ENCODE measurements at places on chromosomes 3 and 15. TPM values are rescaled to one million over a fixed set of nuclear protein-coding genes. Genes with fewer than 3 reads are reported as not detected.

The ARL14 gene
- total RNA-seq, result 1.9 TPM

GRCh38 chr3:145817870-145818483, 343.0 kb downstream of the PLOD2 start:
- DNase-seq, result no peak

- no peak for DNase-seq
Measured at GRCh38 chr15:50880651-50881114, 27.8 kb upstream of the AP4E1 start.

DNA sequence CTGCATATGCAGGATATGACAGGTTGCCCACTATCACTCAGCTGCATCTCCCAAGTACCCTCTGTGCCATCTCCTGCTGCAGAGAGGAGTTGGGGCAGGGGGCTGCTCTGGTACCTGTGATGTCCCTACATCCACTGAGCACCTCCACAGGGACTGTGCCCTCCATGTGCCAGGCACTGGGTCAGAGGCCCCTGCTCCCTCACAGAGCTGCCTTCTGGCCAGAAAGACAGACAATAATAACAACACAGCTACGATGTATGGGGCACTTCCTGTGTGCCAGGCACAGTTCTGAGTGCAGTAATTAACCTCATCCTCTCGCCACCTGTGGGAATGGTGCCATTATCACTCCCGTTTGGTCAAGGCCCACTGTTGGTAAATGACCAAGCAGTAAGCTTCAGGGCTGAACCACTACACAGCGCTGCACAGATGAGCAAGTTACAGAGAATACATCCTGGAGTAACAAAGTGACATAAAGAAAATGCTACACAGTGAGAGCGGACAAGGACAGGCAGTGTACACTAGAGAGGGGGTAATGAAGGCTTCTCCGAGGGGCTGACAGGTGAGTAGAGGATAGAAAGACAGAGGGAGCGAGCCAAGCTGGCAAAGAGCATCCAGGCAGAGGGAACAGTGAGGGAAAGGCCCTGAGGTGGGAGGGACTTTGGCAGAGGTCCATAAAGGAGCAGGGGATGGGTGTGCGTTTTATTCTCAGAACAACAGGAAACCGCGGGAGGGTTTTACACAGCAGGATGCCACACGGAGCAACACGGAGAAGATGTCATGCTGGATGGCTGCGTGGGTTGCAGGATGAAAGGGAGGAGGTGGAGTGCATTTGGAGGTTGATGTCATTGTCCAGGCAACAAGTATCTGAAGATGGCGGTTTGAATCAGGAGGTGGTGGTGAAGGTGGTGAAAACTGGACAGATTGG, 13.6 kb downstream of the WNT7A start:
- no peak for DNase-seq

The SLC35G2 gene
- total RNA-seq, result 20.9 TPM

The NOX5 gene
- total RNA-seq, result 1.2 TPM

GRCh38 chr3:43257850-43258249, 28.5 kb upstream of the SNRK start:
- no peak for DNase-seq

The COL8A1 gene
- 364 TPM for total RNA-seq

DNA sequence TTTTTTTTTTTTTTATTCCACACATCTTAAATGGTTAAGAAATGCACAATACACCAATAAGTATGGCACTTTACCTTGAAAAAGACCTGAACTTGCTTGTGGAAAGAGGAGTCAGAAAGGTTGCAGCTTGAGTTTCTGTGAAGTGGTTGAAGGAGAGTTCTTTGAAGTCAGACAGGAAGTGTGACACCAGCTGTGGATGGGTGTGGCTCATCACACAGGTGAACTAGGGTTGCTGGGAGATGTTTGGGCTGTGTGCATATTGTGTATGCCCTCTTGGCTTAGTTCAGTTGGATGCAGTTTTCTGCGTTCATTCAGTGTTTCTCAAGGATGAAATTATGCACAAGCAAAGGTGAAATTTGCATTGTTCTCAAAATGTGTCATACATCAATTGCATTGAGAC, 6.3 kb downstream of the AEN start:
- DNase-seq, result no peak

The SCG5 gene
- 1.4 TPM for total RNA-seq

The CPNE4 gene
- 5.3 TPM for total RNA-seq

- peak; percentile 88 for DNase-seq
Measured at GRCh38 chr3:60594025-60594424, 657.2 kb downstream of the FHIT start.

The STX19 gene
- total RNA-seq, result 9.4 TPM

DNA sequence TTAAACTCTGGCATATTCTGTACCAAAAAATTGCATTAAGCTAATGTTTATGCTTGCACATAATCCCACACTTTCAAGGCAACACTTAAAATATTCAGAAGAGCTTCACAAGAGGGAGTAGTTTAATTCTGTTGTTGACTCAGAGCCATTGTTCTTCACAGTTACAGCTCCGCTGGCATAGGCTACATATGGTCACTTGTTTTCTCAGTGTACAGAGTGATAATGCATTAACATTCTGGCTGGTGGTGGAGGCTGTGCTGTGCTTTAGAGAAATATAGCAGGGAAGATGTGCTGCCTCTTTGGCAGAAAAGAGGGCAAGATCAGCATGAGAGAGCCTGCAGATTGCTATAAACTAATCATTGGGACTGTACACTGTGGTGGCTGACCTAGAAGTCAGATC, 13.3 kb downstream of the NLGN1 start:
- DNase-seq, result no peak

GRCh38 chr3:147298511-147298982, 107.8 kb downstream of the ZIC4 start:
- peak; percentile 71 for DNase-seq

The KLHL40 gene
- not detected for total RNA-seq
